ENCODE measurements at places on chromosomes 2 and 18. TPM values are rescaled to one million over a fixed set of nuclear protein-coding genes. Genes with fewer than 3 reads are reported as not detected.

Gene SOCS6
- not detected for polyA plus RNA-seq

DNA sequence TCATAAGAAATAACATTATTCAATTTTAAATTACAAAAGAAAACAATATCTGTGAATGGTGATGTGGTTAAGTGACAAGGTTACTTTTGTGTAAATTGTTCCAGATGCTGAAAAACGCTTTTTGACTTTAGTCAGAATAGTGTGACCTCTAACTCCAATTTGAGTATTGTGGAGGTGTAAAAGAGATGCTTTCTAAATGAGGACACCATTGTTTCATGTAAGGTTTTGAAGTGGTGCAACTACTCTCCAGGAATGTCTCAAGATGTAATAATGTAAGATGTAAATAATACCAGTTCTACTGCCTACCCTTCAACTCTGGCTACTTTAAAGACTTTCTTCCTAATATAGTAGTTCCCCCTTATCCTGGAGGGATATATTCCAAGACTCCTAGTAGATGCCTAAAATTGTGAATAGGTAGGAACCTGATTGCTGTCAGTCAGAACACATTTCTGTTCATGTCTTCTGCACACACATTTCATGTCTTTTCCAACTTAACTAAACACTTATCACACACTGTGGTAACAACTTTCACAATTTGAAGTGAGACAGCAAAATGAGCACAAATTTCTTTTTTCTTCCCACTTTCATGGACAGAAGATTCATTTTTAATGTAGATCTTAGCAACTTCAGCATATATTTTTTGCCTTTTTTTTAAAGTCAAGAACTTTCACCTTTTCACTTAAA lies 39.1 kb upstream of the PPP1R1C start:
- DNase-seq = no peak
- H3K27ac ChIP-seq = no peak overlapping the region
- H3K36me3 ChIP-seq = peaks cover 2% of the 10 kb centered on the region
- peaks cover 11% of the 10 kb centered on the region for H3K27me3 ChIP-seq
- no peaks in the 10 kb centered on the region for H3K4me1 ChIP-seq

GRCh38 chr18:79599441-79599931 lies 80.1 kb upstream of the CTDP1 start:
- no peak overlapping the region for H3K27ac ChIP-seq
- H3K27me3 ChIP-seq = peaks cover 4% of the 10 kb centered on the region
- H3K4me1 ChIP-seq = no peaks in the 10 kb centered on the region
- H3K4me3 ChIP-seq = no peak overlapping the region
- H3K36me3 ChIP-seq = no peaks in the 10 kb centered on the region

Gene SCN1A
- not detected for polyA plus RNA-seq

DNA sequence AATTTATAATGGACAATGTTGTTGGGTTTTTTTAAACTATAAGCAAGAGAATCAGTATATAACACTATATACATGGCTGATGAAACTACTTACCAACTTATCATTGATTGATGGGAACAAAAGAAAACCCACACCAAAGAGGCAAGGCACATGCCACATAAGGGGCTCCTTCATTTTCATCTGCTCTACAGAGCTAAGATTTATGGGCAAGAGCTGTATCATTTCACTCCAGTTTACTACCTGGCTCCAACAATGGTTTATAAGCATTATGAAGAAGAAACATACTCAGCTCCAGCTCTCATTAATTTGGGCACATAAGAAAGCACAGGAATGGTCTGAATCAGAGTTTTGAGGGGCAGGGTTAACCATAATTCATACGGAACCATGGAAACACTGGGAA lies 283.3 kb downstream of the AGPS start:
- peaks cover 23% of the 10 kb centered on the region for H3K27me3 ChIP-seq
- peaks cover 2% of the 10 kb centered on the region for H3K4me1 ChIP-seq
- no peak overlapping the region for H3K4me3 ChIP-seq
- no peaks in the 10 kb centered on the region for H3K36me3 ChIP-seq
- DNase-seq = no peak

- no peak overlapping the region for H3K27ac ChIP-seq
- no peak for DNase-seq
- H3K4me1 ChIP-seq = no peaks in the 10 kb centered on the region
- no peaks in the 10 kb centered on the region for H3K36me3 ChIP-seq
- no peaks in the 10 kb centered on the region for H3K27me3 ChIP-seq
- no peak overlapping the region for H3K4me3 ChIP-seq
Measured at GRCh38 chr2:14781142-14781541, 148.6 kb downstream of the LRATD1 start.

DNA sequence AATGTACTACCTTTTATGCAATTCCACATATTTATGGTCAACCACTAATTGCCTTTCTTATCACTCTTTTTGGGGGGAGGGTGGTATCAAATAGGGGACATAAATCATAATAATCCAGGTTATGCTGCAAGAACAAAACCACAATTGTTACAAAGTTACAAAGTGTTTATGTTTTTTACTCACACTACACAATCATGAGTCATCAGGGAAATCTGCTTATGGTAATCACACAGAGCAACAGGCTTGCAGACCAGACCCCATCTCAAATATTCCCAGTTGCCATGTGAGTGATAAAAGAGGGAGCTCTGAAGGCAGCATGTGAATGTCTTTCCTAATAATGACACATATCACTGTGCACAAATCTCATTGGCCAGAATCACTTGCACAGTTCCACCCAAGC lies 304.7 kb upstream of the TMEFF2 start:
- H3K36me3 ChIP-seq = no peaks in the 10 kb centered on the region
- no peak for DNase-seq
- no peaks in the 10 kb centered on the region for H3K4me1 ChIP-seq
- no peak overlapping the region for H3K4me3 ChIP-seq
- no peak overlapping the region for H3K27ac ChIP-seq
- no peaks in the 10 kb centered on the region for H3K27me3 ChIP-seq

- peak overlapping the region; percentile 84 for H3K27ac ChIP-seq
- peaks cover 44% of the 10 kb centered on the region for H3K4me1 ChIP-seq
- DNase-seq = no peak
- H3K4me3 ChIP-seq = no peak overlapping the region
- H3K27me3 ChIP-seq = no peaks in the 10 kb centered on the region
Measured at GRCh38 chr2:195662138-195662537, 5.1 kb downstream of the SLC39A10 start.

Gene CYP27C1
- not detected for polyA plus RNA-seq

DNA sequence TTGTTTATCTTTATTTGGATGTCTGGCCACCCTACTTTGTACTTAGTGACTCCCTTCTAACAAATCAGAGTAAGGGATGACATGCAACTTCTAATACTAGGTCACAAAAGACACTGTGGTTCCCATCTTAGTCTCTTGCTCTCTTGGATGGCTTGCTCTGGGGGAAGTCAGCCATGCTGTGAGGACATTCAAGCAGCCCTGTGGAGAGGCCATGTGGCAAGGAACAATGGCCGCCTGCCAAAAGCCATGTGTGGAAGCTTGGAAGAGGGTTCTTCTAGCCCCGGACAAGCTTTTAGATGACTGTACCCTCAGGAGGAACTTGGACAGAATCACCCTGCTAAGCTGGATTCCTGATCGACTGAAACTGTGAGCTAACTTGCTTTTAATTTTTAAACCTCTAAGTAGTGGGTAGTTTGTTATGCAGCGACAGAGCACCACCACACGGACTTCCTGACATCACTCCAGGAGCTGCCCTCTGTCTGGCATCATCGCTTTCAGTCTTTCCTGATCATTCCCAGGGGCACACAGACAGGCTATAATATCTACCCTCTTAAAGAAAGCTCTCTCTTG lies 116.8 kb upstream of the ODC1 start:
- DNase-seq = no peak
- peaks cover 42% of the 10 kb centered on the region for H3K36me3 ChIP-seq
- no peaks in the 10 kb centered on the region for H3K27me3 ChIP-seq
- H3K27ac ChIP-seq = no peak overlapping the region
- H3K4me3 ChIP-seq = no peak overlapping the region

GRCh38 chr2:238027591-238028415 lies 33.0 kb upstream of the SCLY start:
- peaks cover 24% of the 10 kb centered on the region for H3K4me1 ChIP-seq
- H3K27ac ChIP-seq = peak overlapping the region; percentile 43
- no peak overlapping the region for H3K4me3 ChIP-seq
- peaks cover 6% of the 10 kb centered on the region for H3K36me3 ChIP-seq
- no peak for DNase-seq
- no peaks in the 10 kb centered on the region for H3K27me3 ChIP-seq

Gene TMEM200C
- not detected for polyA plus RNA-seq

Gene POU3F3
- not detected for polyA plus RNA-seq

Gene NDC80
- polyA plus RNA-seq = 1.9 TPM

GRCh38 chr2:163953390-163953907 lies 217.6 kb upstream of the FIGN start:
- no peaks in the 10 kb centered on the region for H3K27me3 ChIP-seq
- no peaks in the 10 kb centered on the region for H3K36me3 ChIP-seq
- H3K4me1 ChIP-seq = no peaks in the 10 kb centered on the region
- no peak overlapping the region for H3K27ac ChIP-seq

DNA sequence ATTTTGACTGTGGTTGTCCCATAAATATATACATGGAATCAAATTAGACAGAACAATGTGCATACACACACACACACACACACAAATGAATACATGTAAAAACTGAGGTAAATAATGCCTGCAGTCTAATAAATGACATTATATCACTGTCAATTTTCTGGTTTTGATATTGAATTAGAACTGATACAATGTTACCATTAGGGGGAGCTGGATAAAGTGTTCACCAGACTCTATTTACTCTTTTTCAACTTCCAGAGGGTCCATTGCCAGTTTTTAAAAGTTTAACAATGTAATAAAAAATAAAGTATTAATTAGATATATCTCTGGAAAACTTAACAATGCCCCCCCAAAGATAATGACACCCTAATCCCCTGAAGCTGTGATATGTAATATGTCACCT lies 1666.8 kb upstream of the TMEFF2 start:
- no peaks in the 10 kb centered on the region for H3K36me3 ChIP-seq
- no peaks in the 10 kb centered on the region for H3K27me3 ChIP-seq
- no peaks in the 10 kb centered on the region for H3K4me1 ChIP-seq
- DNase-seq = no peak
- no peak overlapping the region for H3K4me3 ChIP-seq

GRCh38 chr2:111638274-111638877 lies 245.6 kb downstream of the ANAPC1 start:
- H3K27me3 ChIP-seq = no peaks in the 10 kb centered on the region
- no peak overlapping the region for H3K27ac ChIP-seq
- H3K36me3 ChIP-seq = peaks cover 4% of the 10 kb centered on the region

- no peak overlapping the region for H3K27ac ChIP-seq
- no peak overlapping the region for H3K4me3 ChIP-seq
- no peaks in the 10 kb centered on the region for H3K4me1 ChIP-seq
- H3K36me3 ChIP-seq = no peaks in the 10 kb centered on the region
- H3K27me3 ChIP-seq = peaks cover 39% of the 10 kb centered on the region
- peak; percentile 4 for DNase-seq
Measured at GRCh38 chr18:1585881-1586488, 681.3 kb downstream of the ADCYAP1 start.

Gene SH2D6
- polyA plus RNA-seq = not detected

- H3K27ac ChIP-seq = no peak overlapping the region
- no peaks in the 10 kb centered on the region for H3K27me3 ChIP-seq
- H3K4me3 ChIP-seq = no peak overlapping the region
- H3K36me3 ChIP-seq = no peaks in the 10 kb centered on the region
Measured at GRCh38 chr18:28455971-28456370, 279.0 kb upstream of the CDH2 start.

DNA sequence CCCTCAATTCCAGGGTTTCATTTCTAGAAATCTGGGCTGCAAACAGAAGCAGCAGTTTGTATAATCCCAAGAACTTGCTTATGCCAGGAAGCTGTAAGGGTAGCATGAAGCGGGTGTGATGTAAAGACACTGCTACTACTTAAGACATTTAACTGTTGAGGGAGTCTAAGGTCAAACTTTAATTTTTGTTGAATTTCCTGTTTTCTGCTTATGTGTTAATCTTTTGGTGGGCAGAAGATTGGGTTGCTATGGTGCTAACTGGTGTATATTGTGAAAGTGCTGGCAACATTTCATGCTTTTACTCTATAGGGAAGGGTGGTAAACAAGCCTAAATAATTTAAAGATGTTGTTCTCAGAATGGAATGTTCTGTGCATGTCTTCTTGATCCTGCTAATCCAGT lies 2.7 kb downstream of the NCOA1 start:
- H3K27me3 ChIP-seq = no peaks in the 10 kb centered on the region
- H3K27ac ChIP-seq = peak overlapping the region; percentile 4
- H3K4me3 ChIP-seq = peak overlapping the region; percentile 84
- peaks cover 74% of the 10 kb centered on the region for H3K4me1 ChIP-seq
- DNase-seq = no peak

DNA sequence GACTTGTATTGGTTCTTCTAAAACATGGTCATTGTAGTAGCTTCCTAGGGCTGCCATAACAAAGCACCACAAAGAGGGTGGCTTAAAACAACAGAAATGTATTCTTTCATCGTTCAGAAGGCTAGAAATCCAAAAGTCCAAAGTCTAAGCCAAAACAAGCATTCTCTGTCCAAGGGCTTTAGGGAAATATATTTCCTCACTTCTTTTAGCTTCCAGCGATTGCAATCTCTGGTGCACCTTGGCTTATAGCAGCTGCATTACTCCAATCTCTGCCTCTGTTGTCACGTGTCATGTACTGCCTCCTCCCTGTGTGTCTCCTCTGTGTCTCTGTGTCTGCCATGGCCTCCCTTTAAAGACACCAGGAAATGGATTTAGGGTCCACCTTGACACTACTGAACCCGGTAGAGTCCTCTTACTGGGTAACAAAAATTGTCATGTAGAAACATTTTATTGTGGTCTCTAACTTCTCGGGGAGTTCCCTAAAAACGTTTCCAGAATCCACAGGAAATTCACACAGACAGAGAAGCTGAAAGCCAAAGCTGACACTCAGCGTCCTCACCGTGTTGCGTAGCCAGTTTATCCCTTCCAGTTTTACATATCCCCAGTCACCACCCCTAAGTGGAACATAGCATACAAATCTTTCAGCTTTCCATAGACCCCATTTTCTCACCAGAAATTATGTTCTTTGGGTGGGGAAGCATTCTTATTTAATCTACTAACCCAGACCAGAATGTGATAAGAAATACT lies 20.7 kb upstream of the TTN start:
- peaks cover 10% of the 10 kb centered on the region for H3K36me3 ChIP-seq
- DNase-seq = no peak
- no peak overlapping the region for H3K4me3 ChIP-seq
- no peaks in the 10 kb centered on the region for H3K27me3 ChIP-seq
- H3K27ac ChIP-seq = no peak overlapping the region
- H3K4me1 ChIP-seq = peaks cover 10% of the 10 kb centered on the region

- no peaks in the 10 kb centered on the region for H3K4me1 ChIP-seq
- no peak for DNase-seq
- peaks cover 21% of the 10 kb centered on the region for H3K27me3 ChIP-seq
- H3K4me3 ChIP-seq = no peak overlapping the region
Measured at GRCh38 chr2:119222213-119222612, 1.4 kb upstream of the STEAP3 start.

Gene SPAG16
- 15.1 TPM for polyA plus RNA-seq

DNA sequence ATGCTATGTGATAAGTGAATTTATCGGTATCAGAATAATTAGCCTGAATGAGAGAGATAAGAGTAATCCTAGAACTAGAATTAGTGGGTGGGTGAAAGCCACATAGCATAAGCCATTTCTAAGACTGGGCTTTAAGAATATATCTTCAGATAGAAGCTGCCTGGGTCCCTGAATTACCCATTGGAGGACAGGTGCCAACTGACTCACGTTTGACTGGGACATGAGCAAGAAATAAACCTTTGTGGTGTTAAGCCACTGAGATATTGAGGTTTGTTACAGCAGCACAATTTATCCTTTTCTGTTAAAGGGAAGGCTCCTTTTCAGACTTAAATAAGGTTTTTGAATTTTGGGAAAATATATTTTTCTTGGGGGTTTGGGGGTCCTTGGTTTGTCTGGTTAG lies 95.9 kb downstream of the POLE4 start:
- DNase-seq = no peak
- no peaks in the 10 kb centered on the region for H3K27me3 ChIP-seq
- H3K36me3 ChIP-seq = no peaks in the 10 kb centered on the region
- H3K4me1 ChIP-seq = no peaks in the 10 kb centered on the region
- no peak overlapping the region for H3K4me3 ChIP-seq

All from naive thymus-derived CD8-positive, alpha-beta T cell (primary cell).